ENCODE measurements at places on chromosomes 5 and 9.

DNA sequence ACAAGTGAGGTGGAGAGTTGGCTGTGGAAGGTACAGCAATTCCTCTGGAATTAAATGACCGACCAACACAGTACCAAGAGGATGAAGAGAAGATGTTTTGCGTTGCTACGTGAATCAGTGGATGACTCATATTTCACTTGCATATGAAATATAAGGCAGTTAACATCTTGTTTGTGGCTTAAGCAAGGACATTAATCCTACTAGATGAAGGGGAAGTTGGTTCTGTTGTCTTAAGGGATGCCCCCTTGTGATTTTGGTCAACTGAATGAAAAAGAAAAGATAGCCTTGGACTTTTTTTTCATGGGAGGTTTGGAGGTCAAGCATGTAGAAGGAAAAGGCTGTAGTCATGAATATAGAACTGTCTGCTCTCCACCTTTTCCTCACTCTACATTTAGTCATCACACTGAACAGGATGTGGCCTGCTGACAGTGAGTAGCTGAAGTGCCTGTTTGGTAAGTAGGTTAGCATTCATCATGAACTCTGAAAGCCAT is 33.9 kb downstream of the VLDLR start:
- DNase-seq = no peak

- no peak for DNase-seq
These were observed 13.5 kb downstream of the ADRB2 start for GRCh38 chr5:148839960-148840359.

- no peak for DNase-seq
These were observed 30.2 kb downstream of the AFAP1L1 start for GRCh38 chr5:149301744-149302380.

DNA sequence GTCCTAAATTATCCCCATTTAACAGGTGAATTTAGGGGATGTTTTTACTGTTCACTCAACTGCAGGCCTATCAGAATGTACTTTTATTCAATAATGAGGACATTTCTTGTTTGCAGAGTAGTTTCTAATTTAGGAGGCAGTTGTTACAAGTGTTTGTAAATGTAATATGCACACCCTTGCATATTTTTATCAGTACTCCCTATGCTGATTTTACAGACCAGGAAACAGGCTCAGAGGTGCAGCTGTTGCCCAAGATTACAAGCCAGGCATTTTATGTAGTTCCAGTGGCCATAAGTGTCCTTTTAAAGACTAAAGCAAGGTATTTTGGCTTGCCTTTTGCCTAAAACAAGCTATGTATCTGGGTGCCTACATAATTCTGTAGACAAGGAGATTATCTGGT is 47.6 kb upstream of the BRINP1 start:
- no peak for DNase-seq

DNA sequence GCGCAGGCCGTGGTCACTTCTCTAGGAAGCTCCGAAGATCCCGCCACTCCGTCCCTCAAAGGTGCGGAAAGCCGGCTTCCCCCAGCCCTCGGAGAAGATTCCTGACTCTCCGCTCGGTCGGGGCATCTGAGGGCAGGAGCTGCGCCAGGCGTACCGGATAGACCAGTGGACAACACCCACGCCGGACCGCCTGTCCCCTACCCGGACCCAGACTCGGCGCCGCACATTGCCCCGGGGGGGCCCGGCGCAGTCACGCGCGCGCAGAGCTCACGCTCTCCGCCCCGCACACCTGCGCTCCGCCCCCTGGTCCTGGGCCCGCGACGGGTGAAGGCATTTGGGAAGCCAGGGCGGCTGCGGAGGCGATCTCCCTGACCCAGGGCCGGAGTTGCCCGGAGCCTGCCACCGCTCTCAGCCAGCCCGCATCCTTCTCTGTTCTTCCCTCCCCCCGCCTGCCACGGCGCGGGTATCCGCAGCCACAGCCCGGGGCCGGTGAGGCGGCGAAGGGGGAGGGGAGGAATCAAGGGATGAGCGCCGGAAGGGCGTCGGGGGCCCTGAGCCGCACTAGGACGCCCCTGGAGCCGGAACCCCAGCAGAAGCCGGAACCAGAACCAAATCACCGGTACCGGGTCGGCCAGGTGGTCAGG is 448 bp downstream of the RELL2 start:
- peak; percentile 77 for DNase-seq
